ENCODE measurements at places on chromosomes 5 and 9.

DNA sequence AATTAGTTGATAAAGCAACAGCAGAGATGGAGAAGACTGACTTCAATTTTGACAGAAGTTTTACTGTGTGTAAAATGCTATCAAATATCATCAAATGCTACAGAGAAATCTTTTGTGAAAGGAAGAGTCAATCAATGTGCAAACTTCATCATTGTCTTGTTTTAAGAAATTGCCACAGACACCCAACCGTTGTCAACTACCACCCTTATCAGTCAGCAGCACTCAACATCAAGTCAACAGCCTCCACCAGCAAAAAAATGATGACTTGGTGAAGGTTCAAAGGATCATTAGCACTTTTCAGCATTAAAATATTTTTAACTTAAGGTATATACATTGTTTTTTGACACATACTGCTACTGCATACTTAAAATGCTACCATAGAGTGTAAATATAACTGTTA lies 888.8 kb downstream of the CDH18 start:
- DNase-seq, result no peak

DNA sequence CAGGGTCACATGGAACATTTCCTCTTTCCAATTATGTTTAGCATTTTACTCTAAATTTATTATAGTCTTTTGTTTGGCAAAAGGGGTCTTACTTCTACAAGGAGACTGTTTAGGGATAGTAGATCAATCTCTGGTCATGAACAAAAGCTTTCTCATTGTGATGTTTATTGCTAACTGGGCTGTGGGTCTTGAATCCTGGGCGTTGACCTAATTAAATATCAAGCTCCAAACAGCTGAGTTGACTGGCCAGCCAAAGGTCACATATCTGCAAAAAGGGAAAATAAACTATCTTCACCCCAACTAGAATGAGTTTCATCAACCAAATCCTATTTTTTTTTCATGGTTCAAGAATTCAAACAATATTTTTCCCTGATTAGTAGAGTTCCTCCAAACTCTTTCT lies 245.4 kb upstream of the TUT7 start:
- no peak for DNase-seq

- DNase-seq, result no peak
Measured at GRCh38 chr9:118263949-118264348, 559.7 kb downstream of the TLR4 start.

DNA sequence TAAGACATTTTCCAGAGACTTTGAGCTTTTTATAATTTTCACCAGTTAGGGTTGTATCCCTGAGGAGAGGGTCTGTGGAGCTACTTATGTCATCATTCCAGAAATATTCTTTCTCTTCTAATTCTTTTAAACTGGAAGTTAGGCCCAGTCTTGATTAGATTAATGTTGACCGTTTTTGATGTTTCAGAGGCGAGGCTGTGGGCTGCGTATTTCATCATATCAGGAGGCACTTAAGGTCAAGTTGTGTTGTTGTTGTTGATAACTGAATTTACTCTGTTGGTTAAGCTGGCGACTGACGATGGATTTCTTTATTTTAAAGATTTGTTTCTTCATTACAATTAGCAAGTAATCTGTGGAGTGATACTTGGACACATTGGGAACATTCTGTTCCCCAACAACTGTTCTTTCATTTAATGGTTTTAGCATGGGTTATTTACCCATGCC lies 20.1 kb downstream of the IPO11 start:
- DNase-seq, result peak; percentile 50

DNA sequence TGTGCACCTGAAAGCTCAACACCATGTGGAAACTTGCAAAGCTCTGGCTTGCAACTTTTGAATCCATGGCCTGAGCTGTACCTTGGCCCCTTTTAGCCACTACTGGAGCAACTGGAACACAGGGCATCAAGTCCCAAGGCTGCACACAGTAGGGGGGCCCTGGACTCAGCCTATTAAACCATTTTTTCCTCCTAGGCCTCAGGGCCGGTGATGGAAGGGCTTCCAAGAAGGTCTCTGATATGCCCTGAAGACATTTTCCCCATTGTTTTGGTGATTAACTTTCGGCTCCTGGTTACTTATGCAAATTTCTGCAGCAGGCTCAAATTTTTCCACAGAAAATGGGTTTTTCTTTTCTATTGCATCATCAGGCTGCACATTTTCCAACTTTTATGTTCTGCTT lies 22.7 kb upstream of the PRLR start:
- no peak for DNase-seq

DNA sequence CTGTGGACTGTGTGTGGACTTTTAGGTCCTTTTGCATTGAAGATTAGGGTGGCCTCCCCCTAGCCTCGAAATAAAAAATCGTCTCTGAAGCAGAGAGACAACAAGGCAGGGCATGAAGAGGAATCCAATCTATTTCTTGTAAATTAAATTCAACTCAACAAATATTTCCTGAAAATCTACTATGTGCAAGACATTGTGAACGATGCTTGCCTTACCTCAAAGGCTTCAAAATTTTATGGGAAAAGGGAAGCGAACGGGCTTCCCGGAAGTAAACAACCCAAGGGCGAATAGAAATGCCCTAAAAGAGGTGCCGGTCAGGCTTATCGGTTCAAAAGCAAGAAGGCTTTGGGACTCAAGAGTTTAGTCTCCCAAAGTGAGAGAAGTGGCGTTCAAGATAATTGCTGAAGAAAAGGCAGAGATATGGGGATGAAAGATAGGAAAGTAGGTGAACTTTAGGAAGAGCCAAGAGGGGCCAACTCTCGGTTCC lies 525 bp downstream of the KIF24 start:
- DNase-seq, result no peak

DNA sequence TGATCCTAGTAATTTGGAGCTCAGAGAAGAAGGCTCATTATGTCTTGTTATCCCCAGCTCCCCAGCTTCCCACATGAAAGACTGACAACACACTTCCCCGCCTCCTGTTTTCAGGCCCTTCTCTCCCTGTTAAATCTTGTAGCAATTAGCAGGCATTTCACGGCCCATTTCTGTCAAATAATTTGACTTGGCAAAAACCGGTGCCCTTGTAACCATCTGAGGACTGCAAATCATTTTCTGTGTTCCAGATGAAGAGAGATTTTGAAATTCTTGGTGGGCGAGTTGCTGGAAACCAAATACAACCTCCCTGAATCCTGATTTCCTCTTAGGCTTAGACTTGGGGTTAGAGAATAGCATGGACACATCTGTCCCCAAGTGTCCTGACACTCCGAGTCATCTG lies 109.7 kb downstream of the MSX2 start:
- DNase-seq, result no peak

DNA sequence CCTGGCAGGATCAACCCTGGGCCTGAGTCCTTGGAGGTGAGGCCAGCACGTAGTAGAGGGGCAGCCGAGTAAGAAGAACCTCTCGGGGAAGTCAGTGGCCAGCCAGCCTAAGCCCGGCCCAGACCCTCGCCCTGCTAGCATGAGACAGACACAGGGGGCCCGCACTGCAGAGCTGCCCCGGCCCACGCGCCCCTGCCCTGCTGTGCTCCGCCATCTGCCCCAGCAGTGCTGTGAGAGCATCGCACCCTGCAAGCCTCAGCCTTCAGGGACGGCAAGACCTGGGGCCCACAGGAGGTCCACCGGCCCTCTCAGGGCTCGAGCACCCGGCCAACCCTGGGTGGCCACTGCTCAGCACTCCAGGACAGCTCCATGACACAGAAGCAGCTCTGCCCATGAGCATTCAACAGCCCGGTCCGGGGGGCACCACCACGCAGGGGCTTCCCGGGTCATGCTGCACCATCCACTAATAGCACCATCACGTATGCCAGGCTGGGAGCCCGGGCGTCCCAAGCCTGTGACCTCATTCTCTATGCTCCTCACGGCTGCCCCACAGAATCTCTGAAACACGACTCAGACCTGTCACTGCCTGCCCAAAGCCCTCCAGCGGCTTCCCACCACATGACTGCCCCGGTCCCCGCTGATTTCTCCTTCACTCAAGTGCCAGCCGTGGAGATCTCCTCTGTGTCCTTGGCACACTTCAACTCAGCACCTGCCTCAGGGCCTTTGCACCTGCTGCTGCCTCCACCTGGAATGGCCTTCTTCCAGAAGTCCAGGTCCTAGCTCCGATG lies 38.1 kb downstream of the ADAMTS2 start:
- no peak for DNase-seq

DNA sequence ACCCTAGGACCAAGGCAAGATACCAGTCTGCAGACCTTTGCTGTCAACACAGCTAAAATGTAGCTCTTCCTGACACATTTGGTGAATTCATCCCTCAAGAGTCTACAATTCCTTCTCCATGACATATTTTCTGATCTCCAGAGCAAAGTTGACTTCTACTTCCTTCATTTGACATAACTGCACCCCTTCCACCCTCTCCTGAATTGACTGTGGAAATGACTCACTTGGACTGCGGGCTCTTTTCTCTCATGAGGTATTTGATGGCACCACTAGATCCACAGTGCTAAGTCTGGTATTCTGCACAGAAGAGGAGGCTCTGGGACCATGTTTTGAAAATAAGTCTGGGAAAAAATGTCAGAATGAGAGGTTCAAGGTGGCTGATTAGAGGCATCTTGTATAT lies 338.4 kb upstream of the TRPC7 start:
- no peak for DNase-seq

GRCh38 chr9:3971391-3972082 lies 328.3 kb downstream of the GLIS3 start:
- peak; percentile 34 for DNase-seq

DNA sequence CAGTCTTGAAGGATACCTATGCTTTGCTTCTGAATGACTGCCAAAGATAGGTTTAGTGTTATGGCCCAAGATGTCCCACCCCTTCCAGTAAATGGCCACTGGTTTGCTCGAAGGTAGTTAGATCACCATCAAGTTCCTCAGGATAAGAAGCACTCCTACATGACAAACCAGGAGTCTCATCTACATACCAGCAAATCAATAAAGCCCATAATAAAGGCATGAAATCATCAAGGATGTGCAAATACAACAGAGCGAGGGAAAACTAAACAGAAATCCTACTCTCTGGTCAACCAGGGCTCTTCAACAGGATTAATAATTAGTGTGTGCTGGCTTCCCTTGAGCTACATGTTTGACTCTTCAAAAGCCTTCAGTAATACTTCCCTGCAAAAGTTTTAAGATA lies 141.0 kb downstream of the LHFPL2 start:
- no peak for DNase-seq

DNA sequence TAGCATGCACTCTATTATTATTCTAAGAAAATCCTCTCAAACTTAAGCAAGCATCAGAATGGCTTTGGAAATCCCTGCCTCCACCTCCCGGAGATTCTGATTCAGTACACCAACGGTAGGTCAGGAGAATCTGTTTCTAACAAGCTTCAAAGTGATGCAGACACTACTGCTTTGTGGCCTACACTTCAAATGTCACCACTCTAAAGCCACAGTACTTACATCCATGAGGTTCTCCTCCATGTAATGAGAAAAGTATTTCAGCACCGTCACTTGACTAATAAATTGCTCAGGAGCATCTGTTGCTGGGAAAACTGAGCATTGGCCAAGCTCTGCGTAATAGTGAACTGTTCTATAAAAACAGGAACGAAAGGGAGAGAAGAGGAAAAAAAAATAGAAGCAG lies 4.8 kb downstream of the PLK2 start:
- DNase-seq, result peak; percentile 65

DNA sequence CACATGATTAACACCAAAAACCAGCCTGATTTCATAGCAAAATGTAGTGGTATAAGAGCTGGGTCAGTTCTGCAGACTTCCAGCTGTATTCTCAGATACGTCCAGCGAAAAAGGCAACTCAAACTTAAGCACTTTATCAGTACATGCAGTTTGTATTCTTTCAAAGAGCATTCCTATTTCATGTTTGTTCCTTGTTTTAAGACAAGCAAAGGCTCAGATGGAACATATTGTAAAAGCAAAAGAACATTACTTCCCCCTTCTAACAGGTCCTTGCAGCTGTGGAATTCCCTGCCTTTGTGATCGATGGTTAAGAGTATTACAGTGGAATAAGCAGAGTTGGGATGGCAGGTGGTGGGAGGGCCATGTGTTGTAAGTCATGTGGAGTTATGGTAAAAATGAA lies 86.3 kb upstream of the GRHPR start:
- DNase-seq, result no peak

- peak; percentile 29 for DNase-seq
Measured at GRCh38 chr5:31537851-31538250, 5.8 kb downstream of the C5orf22 start.

DNA sequence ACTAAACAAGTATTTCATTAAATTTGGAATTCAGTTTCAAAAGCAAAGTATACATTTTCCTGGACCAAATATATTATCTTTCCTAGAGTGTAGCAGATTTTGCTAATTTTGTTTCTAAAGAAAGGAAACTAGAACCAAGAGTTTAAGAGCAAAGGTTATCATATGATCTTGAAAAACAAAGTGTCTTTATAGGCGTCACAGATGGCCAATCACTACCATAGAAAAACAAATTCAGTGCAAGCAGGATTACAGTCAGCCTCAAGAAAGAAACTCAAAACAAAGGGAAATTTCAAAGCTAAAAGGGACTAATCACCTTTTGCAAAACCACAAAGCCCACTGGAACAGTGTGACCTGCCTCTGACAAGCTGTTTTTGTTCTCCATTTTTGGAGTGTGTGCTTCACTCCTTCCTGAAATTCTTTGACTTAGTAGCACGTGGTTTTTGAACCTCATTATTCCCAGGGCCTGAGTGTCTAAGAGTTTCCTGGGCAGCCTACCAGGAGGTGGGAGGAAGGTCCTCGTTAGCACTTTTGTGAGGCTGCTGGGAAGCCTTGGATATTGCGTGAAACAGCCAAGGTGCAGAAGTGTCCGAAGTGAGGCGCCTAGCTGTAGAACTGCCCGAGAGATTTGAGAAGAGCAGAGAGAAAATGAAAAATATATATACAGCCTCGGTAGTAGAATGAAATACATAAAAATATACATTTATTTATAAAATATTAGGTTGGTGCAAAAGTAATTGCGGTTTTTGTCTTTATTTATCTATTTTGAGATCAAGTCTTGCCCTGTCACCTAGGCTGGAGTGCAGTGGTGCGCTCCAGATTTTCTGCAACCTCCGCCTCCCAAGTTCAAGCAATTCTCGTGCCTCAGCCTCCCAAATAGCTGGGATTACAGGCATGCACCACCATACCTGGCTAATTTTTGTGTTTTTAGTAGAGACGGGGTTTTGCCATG lies 246.1 kb downstream of the MARCHF11 start:
- DNase-seq, result peak; percentile 10

DNA sequence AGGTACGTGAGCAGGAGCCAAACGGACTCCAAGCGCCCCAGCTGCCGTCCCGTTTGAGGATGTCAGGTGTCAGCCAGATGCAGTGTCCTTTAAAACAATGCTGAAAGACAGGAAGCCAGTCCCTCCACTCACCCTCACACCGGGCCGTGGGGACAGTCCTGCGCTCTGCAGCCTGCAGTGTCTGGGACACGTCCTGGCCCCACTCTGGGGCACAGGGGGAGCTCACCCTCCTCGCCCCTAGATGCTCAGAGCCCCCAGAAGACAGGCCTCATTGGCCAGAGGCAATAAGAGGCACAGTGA lies 79.7 kb downstream of the ZNF354C start:
- no peak for DNase-seq

DNA sequence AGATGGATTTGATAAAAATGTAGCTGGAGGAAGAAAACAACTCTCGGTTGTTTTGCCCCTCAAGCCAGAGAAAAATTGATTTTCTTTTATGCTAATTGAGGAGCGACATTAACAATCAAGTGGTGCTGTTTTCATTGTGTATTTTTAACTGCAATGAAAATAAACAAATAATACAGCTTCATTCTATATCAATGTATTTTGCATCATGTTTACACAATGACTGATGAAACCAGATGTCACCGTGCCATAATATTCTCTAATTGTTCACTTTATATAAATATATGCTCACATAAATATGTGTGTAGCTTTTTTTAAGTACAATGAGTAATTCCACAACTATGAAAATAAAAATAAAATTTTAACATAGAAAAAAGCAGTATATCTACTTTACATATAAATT lies 139.0 kb upstream of the PRDM9 start:
- no peak for DNase-seq

All from cardiac fibroblast (primary cell).